Brain (organoid and tissue), 16 donors: ENCODE measurements at places on chromosomes 7 and 10. TPM values are rescaled to one million over a fixed set of nuclear protein-coding genes. Genes with fewer than 3 reads are reported as not detected.

CLDN12 gene
- polyA plus RNA-seq = 6.3 TPM

PAPOLB gene
- polyA plus RNA-seq = not detected

EBLN1 gene
- polyA plus RNA-seq = not detected

PLEKHS1 gene
- not detected for polyA plus RNA-seq

NUDT13 gene
- 0.29 TPM for polyA plus RNA-seq

CFAP69 gene
- polyA plus RNA-seq = not detected

WDR86 gene
- polyA plus RNA-seq = 4.1 TPM

CPED1 gene
- polyA plus RNA-seq = 0.22 TPM

CDHR1 gene
- 6.4 TPM for polyA plus RNA-seq

NPC1L1 gene
- polyA plus RNA-seq = not detected

PSD gene
- polyA plus RNA-seq = 104 TPM

SEC31B gene
- 0.95 TPM for polyA plus RNA-seq

PSTK gene
- polyA plus RNA-seq = 6.2 TPM

PAX4 gene
- polyA plus RNA-seq = not detected

TMEM130 gene
- polyA plus RNA-seq = 62.5 TPM

ITPRID1 gene
- 0.24 TPM for polyA plus RNA-seq

OPALIN gene
- 31.9 TPM for polyA plus RNA-seq

ZNF853 gene
- 19.3 TPM for polyA plus RNA-seq

TCERG1L gene
- 7.8 TPM for polyA plus RNA-seq

OR2A1 gene
- not detected for polyA plus RNA-seq

COBL gene
- polyA plus RNA-seq = 31.5 TPM

SHH gene
- polyA plus RNA-seq = 0.15 TPM

TEX36 gene
- polyA plus RNA-seq = not detected

PCDH15 gene
- 0.87 TPM for polyA plus RNA-seq

NPY gene
- polyA plus RNA-seq = 9.0 TPM

TFEC gene
- not detected for polyA plus RNA-seq

IGFBP3 gene
- 39.9 TPM for polyA plus RNA-seq

OR2A5 gene
- polyA plus RNA-seq = not detected

GPR37 gene
- polyA plus RNA-seq = 63.7 TPM

ZCWPW1 gene
- 6.4 TPM for polyA plus RNA-seq

CHAT gene
- polyA plus RNA-seq = not detected

CPN1 gene
- polyA plus RNA-seq = not detected

ACTL6B gene
- 101 TPM for polyA plus RNA-seq

DDC gene
- polyA plus RNA-seq = 450 TPM

NUTM2B gene
- polyA plus RNA-seq = 1.4 TPM

SEMA3C gene
- polyA plus RNA-seq = 3.3 TPM

PRSS1 gene
- polyA plus RNA-seq = not detected

FKBP6 gene
- not detected for polyA plus RNA-seq

RSPH10B gene
- polyA plus RNA-seq = not detected

FBXL13 gene
- polyA plus RNA-seq = 0.24 TPM

NKX2-3 gene
- not detected for polyA plus RNA-seq

ANKRD22 gene
- not detected for polyA plus RNA-seq

EPO gene
- not detected for polyA plus RNA-seq

CPVL gene
- polyA plus RNA-seq = 9.4 TPM

APBB1IP gene
- polyA plus RNA-seq = 1.9 TPM

INMT gene
- 1.2 TPM for polyA plus RNA-seq

CTAGE4 gene
- 0.12 TPM for polyA plus RNA-seq

IGF2BP3 gene
- polyA plus RNA-seq = not detected

VOPP1 gene
- 101 TPM for polyA plus RNA-seq

NPTX2 gene
- polyA plus RNA-seq = 90.5 TPM

SPOCK2 gene
- 189 TPM for polyA plus RNA-seq

SERPINE1 gene
- polyA plus RNA-seq = 4.3 TPM

CREB5 gene
- 11.6 TPM for polyA plus RNA-seq

TAC1 gene
- 0.83 TPM for polyA plus RNA-seq

RP9 gene
- 22.7 TPM for polyA plus RNA-seq

CYP3A4 gene
- not detected for polyA plus RNA-seq

EDRF1 gene
- polyA plus RNA-seq = 8.7 TPM
